MG63 (cell line): ENCODE measurements at places on chromosomes 6 and 20. TPM values are rescaled to one million over a fixed set of nuclear protein-coding genes. Genes with fewer than 3 reads are reported as not detected.
A peak's percentile ranks its signal among the peaks of the same experiment; 100 is the strongest.

GRCh38 chr6:3228771-3229565 lies 1.5 kb upstream of the TUBB2B start:
- DNase-seq: no peak

GRCh38 chr20:8912096-8912495 lies 156.8 kb upstream of the PLCB4 start:
- no peak for DNase-seq

JPH2 gene
- total RNA-seq: 6.5 and 9.9 TPM in 2 replicates

DNA sequence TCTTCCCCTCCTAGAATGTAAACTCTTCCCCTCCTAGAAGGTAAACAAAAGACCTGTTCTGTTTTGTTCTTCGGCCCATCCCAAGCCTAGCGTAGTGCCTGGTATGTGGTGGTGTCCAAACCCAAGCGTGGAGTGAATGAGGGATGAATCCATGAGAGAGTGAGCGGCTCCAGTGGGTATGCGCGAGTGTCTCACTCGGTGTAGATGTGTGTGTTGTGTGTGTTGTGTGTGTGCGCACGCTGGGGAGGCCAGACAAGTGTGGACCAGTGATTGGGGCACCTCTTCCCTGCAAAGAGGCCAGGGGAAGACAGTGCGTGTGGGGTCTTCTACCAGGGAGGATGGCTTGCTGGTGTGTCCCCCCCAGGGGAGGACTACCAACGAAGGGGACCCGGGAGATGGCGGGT lies 392 bp upstream of the SLC2A10 start:
- no peak for DNase-seq

DNA sequence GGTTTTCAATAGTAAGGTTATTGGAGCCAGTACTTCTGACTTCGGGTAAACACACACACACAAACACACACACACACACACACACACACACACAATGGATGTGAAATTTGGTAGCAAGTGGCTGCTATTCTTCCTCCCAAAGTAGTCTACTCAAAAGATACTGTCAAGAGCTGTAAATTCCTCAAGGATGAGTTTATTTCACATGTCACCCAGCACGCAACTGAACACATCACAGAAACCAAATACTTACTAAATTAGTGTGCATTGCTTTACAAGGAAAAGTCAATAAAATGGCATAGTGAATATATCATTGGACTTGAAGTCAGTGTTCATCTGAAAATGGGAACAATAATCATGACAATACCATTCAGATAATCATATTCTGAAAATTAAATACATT lies 32.9 kb downstream of the MMUT start:
- DNase-seq: no peak

- DNase-seq: peak; percentile 7
These were observed 94.0 kb downstream of the CD83 start for GRCh38 chr6:14211562-14211942.

NKX2-4 gene
- total RNA-seq: not detected in 2 replicates

SLC17A1 gene
- total RNA-seq: not detected in 2 replicates

- DNase-seq: peak; percentile 70
These were observed 903 bp downstream of the CNKSR3 start for GRCh38 chr6:154509421-154510143.

HMGCLL1 gene
- not detected in 2 replicates for total RNA-seq

DNA sequence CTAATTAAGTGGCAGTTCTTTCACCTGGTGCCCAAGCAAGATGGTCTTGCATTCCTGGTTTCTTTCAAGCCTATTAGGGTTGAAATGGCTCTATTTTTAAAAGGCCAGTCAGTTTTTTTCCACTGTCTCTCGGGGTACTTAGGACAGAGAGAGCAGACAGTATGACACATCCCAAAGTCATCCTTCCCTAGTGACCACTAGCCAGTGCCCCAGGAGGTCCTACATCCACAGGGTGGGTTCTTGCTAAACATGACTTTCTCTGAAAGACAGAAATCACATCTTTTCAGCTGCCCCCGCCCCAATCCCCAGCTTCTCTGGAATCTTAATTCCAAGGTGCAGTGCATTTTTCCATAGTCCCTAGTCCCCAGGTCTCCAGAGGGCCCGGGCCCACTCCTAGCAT lies 192.4 kb downstream of the SLC24A3 start:
- no peak for DNase-seq

- no peak for DNase-seq
These were observed 8.2 kb upstream of the BPIFB4 start for GRCh38 chr20:33071198-33071597.

- DNase-seq: no peak
These were observed 171.7 kb downstream of the HIVEP2 start for GRCh38 chr6:142773324-142773723.

C6orf163 gene
- total RNA-seq: not detected in 2 replicates

DNA sequence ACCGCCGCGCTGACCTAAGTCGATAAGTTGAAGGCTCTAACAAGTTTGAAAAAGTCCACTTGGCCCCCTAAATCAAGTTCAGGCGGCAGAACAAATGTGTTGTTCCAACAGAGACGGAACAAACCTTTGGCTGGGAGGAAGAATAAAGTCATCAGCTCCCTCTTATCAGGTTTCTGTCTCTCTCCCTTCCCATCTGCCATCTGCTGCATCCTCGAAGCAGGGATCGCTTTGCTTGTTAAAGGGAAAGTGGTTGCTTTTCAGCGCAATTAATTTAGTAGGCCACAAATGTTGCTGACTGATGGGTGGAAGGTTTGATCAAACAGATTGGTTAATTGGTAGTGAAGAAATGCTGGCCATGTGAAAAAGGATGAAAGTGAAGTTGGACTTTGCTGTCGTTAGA lies 64.3 kb downstream of the CDH4 start:
- DNase-seq: no peak

SLC17A3 gene
- 0.86 TPM in 1 of 2 replicates, not detected in the other for total RNA-seq

- no peak for DNase-seq
These were observed 21.2 kb upstream of the HLA-DQA1 start for GRCh38 chr6:32615885-32616532.

GRCh38 chr6:15875797-15876196 lies 213.0 kb upstream of the DTNBP1 start:
- DNase-seq: no peak

GRCh38 chr6:35471836-35472345 lies 3.7 kb downstream of the RPL10A start:
- no peak for DNase-seq

DNA sequence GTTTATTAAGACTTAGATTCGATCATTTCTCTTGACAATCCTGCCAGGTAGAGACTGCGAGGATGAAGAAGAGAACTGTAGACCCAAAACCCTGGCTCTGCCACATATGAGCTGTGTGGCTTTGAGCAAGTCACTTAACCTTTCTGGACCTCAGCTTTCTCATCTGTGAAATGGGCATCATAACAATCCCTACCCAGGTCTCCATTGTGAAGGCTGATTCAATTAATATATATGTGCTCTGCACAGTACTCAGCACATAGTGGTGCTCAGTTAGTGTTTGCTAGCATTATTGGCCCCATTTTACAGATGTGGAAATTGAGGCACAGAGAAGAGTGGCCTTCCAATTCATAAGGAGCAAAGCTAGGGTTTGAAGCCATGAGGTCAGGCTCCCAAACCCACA lies 7.9 kb downstream of the XKR7 start:
- DNase-seq: no peak

DNA sequence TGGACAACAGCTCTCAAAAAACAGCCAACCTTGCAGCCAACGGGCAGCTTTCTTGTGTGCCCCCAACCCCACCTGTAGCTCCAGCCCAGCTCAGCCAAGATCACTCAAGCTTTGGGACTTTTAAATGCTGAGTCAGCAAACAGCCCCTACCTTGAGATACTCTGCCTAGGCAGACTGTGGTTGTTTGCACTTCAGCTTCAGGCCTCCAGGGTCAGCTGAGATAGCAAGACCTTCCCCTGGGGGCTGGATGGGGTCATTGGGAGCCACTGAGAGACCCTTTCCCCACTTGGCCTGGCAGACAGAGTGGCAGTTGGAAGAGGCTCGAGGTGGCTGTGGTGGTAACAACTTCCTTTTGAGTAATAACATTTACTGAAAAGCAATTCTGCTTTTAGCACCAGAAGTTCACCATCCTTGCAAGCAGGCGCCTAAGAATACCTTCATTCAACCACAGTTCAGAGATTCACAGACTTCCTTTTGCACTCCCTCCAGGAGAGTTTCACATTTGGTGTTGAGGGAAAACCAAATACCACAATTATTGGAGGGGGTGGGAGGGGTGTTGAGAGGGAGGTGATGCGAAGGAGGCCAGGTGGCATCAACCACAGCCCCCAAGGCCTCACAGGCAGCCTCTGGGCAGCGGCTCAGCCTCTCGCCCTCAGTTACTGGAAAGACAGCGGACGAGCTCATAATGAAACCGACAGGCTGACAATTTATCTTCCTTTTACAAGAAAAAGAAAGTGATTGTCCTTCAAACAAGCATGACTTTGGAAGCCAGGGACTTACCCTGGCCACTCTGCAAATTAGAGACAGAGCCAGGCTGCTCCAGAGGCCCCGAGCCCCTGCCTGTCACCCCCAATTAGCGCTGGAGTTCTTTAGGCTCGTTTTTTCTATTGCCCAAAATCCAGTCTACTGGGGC lies 148.1 kb downstream of the CEBPB start:
- DNase-seq: peak; percentile 28

- peak; percentile 21 for DNase-seq
These were observed 271.4 kb downstream of the EYA4 start for GRCh38 chr6:133512410-133513016.

- DNase-seq: peak; percentile 74
These were observed 24.2 kb downstream of the ZNF311 start for GRCh38 chr6:28980852-28981430.

PFDN4 gene
- total RNA-seq: 188 and 339 TPM in 2 replicates

GRCh38 chr6:157068691-157069324 lies 254.5 kb downstream of the TMEM242 start:
- no peak for DNase-seq

DNA sequence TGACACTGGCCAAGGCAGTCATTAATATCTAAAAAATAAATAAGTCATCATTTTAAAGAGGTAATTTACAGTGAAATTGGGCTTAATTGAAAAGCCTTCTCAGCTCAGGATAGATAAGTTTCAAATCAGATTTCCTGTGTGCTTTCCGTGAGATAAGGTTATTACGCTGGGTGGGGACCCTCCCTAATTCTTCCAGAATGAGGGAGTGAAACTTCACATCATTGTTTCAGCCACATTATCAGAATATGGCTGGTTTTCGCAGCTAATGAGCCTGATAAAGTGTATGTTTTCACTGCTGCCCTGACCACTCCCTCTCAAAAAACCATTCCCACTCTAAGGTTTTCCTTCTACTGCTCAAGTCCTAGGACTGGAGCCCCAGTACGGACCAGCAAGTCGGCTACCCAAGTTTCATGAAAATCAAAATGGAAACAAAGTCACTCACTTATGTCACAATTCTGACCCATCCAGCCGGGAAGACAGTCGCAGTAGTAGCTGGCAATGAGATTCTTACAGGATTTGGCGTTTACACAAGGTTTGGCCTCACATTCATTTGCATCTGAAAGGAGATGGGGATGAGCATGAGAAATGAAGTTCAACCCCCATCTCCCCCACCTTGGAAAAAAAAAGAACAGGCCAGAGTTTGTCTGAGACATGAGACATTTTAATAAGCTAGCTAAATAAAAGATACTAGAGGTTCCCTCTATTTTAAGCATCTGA lies 24.6 kb downstream of the JAG1 start:
- DNase-seq: no peak

- peak; percentile 52 for DNase-seq
These were observed 9.5 kb downstream of the C20orf202 start for GRCh38 chr20:1212607-1213396.

COL21A1 gene
- not detected in 2 replicates for total RNA-seq

KHDRBS2 gene
- not detected in 2 replicates for total RNA-seq

BTNL2 gene
- not detected in 2 replicates for total RNA-seq

DNA sequence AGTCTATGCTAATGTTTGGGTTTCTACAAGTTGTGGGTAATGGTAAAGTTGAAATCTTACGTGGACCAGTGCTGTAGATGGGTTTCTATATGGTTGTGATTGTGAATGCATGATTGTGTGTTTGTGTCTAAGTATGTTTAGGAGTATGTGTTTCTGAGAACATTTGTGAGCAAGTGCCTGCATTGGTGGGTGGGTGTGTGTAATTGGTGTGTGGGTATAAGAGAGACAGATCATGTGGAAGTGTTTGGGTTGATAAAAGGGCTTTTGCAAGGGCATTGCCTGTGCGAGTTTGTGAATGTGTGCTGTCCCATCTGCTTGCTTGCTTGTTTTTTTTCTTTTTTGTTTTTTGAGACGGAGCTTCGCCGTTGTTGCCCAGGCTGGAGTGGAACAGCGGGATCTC lies 25.8 kb upstream of the ID1 start:
- DNase-seq: no peak

DNA sequence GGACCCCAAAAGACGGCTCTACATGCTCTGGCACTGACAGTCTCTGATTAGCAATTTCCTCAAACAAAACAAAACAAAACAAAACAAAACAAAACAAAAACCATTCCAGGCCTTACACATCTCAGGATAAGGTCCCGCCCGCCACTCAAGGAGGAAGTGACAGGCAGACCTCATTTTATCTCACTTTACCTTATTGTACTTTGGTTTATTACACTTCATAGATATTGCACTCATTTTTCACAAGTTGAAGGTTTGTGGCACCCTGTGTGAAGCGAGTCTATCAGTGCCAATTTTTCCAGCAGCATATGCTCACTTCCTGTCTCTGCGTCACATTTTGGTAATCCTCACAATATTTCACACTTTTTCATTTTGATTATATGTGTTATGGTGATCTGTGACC lies 15.2 kb downstream of the ZBP1 start:
- DNase-seq: no peak

MTFR2 gene
- total RNA-seq: 5.7 and 16.3 TPM in 2 replicates

- DNase-seq: no peak
These were observed 48.3 kb upstream of the FANCE start for GRCh38 chr6:35403544-35404442.

- DNase-seq: no peak
These were observed 113.9 kb upstream of the NAA20 start for GRCh38 chr20:19903168-19903811.

SPO11 gene
- not detected in 2 replicates for total RNA-seq

DNA sequence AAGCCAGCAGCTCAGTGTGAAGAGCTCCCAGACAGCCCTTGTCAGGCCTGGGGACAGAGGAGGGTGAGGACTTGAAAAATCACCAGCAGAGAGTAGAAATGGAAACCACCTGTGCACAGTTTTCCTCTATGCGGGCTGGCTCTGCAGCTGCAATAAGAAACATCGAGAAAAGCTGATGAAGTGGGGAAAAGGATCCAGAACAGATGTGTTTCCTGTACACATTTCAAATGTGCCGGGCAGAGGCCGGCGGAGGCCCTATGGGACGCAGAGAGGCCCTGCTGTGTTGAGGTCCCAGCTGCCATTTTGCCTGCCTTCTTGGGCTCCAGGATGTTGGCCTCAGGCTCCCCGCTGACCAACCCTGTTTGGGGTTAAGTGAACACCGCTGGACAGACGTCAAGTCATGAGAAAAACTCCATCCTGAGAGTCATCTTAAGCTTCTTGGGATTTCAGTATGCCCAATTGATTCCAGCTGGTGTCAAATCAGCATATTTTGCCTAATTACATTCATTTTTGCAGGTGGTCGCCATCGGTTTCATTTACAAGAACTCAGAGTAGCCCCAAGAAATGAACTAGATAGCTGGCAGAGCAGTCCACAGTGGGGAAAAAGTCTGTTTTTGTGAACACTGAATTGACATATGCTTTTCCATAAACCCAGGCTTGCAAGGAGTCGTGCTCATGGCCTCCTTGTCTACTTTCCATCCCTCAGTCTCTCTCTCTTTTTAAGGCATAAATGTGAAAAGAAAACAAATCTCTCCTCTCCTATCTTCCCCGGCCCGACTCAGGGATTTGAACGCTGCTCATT lies 150.4 kb upstream of the PHACTR3 start:
- DNase-seq: no peak
